ENCODE measurements at places on chromosomes 11 and 22. TPM values are rescaled to one million over a fixed set of nuclear protein-coding genes. Genes with fewer than 3 reads are reported as not detected.
A peak's percentile ranks its signal among the peaks of the same experiment; 100 is the strongest.

The CASP4 gene
- 0.35 TPM for total RNA-seq

DNA sequence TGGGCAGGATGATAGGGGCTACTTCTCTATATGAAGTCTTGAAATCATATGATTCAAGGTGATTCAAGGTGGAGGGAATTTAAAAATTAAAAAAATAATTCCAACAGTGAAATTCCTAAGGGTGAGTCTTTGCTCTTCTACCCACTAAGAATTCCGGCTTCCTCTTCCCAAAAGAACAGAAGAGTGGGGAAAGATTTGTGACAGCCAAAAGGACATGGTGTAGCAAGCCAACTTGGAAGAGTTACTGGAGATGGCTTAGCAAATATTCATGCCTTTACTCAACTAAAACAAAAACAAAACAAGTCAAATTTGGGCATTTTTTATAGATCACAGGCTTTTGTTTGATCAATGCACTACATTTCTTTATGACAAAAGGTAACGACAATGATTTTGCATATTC, 12.3 kb downstream of the ZBED5 start:
- no peaks in the 10 kb centered on the region for H3K36me3 ChIP-seq
- DNase-seq, result no peak
- H3K4me3 ChIP-seq, result no peak overlapping the region

- H3K27ac ChIP-seq, result 0 out of 2 replicates have a peak overlapping the region, but pooled peaks have one; percentile 50
- no peak overlapping the region for H3K4me3 ChIP-seq
- DNase-seq, result no peak
- no peaks in the 10 kb centered on the region for H3K27me3 ChIP-seq
- H3K36me3 ChIP-seq, result no peaks in the 10 kb centered on the region
These were observed 82.3 kb downstream of the PTPRJ start for GRCh38 chr11:48062649-48063048.

- H3K27ac ChIP-seq, result no peak overlapping the region
- no peaks in the 10 kb centered on the region for H3K36me3 ChIP-seq
- no peak for DNase-seq
- peaks cover 15% of the 10 kb centered on the region for H3K4me1 ChIP-seq
These were observed 16.2 kb upstream of the RAC2 start for GRCh38 chr22:37260155-37260795.

Measured in GM23338 (cell line).